Activated gamma-delta T cell (primary cell): ENCODE measurements at places on chromosomes 4 and X.

DNA sequence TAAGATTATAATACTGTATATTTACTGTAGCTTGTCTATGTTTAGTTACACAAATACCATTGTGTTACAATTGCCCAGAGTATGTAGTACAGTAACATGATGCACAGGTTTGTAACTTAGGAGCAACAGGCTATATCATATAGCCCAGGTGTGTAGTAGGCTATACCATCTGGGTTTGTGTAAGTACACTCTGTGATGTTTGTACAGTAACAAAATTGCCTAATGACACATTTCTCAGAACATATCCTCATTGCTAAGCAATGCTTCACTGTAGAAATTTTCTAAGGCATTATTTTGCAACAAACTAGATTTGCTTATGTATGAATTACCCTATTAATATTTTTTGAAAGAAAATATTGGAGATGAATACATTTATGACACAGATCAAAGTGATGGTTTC, 1390.9 kb downstream of the C4orf33 start:
- no peak for DNase-seq

DNA sequence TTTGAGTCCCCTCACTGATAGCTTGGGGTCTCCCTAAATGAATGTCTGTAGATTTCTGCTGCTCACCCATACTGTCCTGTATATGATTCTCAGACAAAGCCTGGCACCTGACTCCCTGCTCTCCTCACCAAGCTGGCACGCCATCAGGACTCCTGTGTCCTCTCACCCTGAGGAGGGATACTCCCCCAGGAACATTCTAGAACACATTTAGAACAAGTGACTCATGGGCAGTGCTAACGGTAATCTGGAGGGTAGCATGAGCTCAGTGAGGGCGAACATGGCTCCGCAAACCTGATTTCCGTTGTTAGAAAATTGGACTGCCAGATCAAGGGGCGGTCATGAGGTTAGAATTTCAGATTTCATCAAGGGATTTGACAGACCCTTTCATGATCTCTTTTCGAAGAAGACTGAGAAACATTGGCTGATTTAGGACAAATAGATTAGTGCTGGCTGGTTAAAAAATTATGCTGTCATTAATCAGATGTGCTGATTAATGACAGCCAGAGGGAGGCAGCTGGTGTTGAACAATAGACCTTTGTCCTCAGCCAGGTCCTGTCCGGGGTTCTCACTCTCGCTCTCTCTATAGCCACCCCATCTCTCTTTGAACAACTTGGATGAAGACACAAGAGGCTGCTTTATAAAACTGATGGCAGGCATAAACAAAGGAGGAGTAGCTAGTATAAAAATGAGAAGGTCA, 244.3 kb downstream of the PTTG2 start:
- DNase-seq = no peak

- DNase-seq = no peak
These were observed 11.2 kb upstream of the PGRMC2 start for GRCh38 chr4:128298852-128299251.

DNA sequence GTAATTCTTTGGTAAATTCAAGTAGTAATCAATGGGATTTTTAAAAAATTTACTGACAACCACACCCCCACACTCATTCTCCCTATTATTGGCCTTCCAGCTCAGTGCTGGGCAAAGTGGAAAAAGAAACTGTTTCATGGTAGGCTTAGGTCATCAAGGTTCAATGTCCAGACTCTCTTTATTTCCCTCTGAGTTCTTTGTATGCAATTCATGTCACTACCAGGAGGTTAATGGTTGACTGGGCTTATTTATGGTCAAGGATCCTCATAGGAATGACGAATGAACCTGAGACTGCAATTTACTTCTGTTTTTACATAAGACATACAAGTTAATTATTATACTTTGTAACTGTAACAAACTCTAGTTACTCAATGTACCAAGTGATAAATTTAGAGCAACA, 403.2 kb downstream of the KLHL13 start:
- no peak for DNase-seq

DNA sequence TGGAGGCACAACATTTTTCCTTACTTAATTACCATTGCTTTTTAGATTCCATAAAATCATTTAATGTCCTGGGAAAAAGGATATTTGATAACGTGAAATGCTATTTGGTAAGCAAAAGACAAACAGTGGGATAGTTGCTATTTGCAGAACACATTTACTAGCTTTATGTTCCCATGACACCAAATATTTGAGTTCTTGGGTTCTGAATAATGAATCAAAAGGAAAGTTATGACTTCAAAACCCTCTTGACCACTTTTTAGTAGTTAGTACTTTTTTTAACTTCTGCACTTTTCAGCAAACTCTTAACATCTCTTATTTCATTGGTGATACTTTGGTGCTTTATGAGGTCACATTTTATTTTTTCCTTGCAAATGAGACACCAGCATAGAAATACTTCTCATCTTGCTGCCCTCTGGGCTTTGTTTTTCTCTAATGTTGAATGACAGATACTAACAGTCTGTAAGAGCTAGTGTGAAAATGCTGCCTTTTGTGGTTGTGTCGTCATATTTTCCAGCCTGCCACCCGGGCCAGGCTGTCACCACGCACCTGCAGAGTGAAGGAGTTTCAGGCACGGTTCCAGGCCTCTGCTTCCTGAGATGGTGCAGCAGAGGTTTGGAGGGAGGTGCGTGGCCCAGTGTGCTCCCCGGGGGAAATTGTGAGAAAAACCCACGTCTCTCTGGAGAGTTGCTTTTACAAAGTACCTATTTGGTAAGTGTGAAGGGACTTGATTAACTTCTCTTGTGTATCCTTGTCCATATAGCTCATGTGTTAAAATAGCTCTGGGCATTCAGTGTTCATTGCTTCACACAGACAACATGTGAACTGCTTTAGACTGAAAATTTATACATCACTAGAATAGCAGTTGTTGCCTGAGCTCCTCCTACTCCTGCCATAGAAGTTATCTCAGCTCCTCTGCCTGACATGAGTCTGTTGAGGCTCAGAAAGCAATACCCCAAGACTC, 34.7 kb downstream of the MSL3 start:
- peak; percentile 12 for DNase-seq
